A172 (cell line): ENCODE measurements at places on chromosomes 7 and 10.

DNA sequence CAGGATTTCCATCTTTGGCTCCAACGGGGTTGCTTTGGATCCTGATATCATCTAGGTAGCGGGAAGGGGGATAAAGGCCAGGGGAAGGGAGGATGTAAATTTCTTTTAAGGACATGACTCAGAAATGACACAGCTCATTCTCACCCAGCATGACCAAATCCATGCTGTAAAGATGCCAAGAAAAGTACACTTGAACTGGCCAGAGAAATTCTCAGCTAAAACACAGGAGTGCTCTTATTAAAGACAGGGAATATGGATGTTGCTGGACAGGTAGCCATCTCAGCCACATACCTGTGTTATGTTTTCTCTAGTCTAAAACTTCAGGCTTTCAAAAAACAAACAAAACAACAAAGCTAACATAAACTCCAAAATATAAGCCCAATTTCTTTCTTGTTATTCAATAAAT lies 68.3 kb downstream of the NAMPT start:
- peak; percentile 96 for DNase-seq

GRCh38 chr7:74304550-74304949 lies 15.3 kb downstream of the CLIP2 start:
- no peak for DNase-seq

- peak; percentile 79 for DNase-seq
These were observed 34.1 kb downstream of the NET1 start for GRCh38 chr10:5446390-5446926.

DNA sequence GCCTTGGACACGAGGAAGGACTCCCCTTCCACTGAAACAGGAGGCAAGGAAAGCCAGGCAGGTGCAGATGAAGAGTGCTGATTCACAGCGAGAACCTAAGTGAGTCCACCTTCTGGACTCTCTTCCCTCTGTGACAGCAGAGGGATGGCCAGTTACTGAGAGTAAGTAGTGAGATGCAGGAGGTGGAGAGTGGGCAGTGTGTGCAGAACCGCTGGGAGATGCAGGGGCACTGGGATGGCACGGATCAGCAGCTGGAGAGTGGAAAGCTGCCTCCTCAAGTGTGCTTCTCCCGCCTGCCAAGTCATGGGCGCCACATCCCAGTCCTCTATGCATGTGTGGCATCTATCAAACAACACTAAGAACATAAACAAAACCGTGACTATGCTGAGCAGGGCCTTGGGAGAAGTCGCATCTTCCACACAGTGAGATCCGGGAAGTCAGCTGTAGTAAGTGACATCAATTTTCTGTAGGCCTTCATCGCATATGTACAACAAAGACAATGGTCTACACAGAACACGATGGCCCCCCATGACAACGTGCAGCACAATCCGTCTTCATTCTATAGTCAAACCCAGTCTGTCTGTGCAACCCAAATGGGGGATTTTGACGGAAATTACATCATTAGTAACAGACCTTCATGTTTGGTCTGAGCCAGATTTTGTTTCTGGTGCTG lies 217.4 kb upstream of the KLF14 start:
- DNase-seq, result no peak

DNA sequence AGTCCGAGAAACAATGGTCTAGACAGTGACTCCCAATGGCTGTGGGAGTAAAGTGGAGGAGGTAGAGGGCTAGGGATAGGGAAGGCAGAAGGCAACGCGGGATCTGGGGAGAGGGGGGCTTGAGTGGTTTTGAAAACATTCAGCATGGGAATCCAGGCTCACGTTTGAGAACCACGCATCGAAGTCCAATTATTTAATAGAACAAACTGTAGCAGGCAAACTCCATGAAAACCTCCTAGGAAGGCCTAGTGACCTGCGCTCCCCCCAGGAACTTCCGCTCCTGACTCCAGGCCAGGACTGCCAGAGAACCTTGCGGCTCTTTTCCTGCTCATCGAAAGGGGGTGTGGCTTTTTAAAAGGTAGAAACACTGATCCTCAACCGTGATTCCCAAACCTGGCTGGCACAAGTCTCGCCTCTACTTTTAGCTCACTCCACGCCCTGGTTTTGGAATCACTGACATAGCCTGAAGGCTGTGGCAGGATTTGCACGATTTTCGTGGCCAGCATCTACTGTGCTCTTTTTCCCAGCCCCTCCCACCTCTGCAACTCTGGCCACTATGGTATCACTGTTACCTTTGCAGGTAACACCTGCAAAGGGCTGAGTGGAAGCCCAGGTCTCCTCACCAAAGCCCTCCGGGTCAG lies 43.4 kb downstream of the MYOF start:
- no peak for DNase-seq

- DNase-seq, result no peak
These were observed 33.5 kb upstream of the SFRP5 start for GRCh38 chr10:97805096-97805884.

DNA sequence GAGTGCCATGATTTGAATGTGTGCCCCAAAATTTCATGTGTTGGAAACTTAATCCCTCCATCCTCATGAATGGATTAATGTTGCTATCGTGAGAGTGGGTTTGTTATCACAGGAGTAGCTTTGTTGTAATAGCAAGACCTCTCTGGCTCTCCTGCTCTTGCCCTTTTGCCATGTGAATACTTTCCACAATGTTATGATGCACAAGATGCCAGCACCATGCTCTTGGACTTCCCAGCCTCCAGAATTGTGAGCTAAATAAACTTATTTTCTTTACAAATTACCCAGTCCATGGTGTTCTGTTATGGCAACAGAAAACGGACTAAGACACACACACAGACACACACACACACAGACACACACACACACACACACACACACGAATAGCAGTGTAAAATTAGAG lies 51.3 kb upstream of the TM9SF3 start:
- DNase-seq, result no peak

DNA sequence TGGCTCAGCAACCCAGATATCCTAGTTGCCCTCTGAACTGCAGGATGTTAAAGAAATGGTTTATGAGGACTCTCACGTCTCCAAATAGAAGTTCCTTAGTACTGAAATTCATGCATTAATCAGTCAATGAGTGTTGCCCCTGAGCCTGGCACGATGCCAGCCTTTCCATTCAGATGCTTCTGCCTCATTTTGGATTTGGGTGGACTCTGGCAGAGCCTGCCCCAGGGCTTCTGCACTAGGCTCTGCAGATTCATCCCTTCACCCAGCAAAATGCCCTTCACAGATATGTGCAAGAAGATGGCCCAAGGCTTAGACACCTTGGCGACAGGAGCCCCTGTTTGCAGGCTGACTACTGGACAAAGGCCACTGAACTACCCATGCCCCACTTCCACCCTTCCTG lies 747.8 kb downstream of the GRID1 start:
- DNase-seq, result no peak

DNA sequence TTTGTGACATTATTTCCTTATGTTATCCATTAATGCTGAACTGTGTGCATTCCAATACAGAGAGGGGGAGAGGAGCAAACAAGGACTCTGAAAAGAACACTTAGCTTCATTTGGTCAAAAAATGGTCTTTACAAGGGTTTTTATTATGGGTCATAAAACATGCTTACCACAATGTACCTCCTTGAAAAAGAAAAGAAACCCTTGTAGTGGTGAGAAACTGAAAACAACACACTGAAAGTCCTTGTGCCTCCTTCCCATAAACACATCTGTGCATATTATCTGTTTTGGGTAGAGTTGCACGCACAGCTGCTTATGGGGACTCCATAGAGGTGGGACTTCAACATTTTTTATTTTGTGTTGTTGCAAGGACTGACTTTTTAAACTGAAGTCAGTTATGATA lies 98.7 kb downstream of the CDK6 start:
- DNase-seq, result no peak

DNA sequence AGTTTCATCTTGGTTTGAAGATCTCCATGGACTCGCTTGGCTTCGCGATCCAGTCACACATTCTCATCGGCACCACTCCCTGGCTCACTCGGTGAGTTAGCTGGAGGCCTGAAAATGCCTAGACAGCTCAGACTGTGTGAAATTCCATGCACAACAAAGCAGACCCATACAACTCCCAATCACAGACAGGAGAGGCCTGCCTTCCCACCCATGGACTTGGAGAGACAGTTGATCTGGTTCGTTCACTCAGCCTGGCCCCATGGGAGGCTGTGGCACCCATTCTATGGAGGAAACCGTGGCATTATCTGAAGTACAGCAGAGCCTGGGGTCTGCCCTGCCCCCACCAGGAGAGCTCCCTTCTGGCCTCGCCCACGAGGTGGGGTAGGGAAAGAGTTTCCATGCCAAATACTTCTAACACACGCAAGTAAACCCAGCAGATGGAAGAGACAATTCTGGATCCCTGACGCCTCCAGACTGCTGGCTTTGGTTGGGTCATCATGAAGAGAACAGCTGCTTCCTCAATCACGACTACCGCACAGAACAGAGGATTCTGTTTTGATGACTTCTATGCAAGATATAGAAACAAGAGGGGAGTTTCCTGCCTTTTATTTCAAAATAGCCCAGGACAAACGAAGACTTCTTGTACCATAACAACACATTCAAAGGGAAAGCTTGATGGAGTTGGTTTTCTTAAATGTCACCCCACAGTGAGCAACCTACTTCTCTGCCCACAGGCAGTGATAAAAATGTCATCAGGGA lies 15.9 kb downstream of the FAM53B start:
- no peak for DNase-seq

DNA sequence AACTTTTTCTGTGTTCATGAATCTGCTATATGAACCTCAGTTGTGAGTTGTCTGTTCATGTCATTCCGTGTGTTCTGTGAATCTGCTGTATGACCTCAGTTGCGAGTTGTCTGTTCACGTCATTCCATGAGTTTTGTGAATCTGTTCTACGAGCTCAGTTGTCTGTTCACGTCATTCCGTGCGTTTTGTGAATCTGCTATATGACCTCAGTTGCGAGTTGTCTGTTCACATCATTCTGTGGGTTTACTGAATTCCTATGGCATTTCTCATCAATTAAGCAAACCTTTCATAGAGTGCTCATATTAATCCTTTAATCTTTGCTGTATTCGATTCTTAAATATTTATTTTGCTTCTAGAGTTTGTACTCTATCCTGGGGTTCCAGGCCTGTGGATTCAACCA lies 150.6 kb downstream of the DIP2C start:
- DNase-seq, result no peak

- DNase-seq, result no peak
These were observed 346.9 kb downstream of the RNLS start for GRCh38 chr10:88236121-88236743.

DNA sequence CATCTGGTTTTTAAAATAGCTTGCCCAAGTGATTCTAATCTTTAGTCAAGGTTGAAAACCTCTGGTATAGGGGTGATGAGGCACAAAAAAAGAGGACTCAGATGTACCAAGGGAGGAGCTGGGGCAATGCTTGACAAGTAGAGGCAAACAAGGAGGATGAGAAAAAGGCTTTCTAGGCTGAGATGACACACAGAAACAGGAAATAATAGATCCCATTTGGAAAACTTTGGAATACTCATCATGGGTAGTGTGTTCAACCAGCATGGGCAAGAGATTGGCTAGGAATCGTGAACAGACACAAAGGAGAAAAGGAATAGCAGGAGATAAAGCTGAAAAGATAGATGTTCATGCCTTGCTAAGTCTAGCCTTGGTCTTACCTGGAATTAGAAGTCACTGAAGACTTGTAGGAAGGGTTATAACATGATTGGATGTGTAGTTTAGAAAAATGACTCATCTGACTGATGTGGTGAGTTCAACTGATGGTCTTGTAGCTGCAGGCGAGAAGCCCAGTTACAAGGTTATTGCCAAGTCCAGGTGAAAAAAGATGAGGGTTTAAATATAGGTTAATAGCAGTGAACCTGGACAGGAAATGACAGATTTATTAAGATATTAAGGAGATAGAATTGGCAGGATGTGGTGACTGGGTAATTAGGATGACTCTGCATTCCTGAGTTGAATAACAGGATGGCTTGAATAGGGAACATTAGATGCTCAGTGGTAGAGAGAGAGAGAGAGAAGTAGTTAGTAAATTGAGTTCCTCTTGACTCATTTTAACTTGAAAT lies 214.0 kb upstream of the LRGUK start:
- DNase-seq, result peak; percentile 61

DNA sequence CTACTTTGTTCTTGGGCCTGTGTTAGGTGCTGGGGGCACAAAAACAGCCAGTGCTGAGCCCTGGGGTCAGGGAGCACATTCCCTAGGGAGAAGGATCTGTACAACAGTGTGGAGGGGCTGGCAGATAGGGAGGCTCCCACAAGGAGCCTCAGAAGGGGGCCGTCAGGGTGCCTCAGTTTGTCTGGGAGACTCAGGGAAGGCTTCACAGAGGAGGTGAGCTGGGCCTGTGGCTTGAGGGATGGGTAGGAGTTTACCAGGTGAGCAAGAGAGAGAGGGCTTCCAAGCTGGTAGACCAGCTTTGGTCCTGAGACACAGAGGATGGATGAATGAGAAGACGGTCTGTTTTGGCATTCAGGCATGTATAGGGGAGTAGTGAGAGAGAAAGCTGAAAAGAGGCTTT lies 52.1 kb downstream of the CAMK1D start:
- DNase-seq, result no peak

DNA sequence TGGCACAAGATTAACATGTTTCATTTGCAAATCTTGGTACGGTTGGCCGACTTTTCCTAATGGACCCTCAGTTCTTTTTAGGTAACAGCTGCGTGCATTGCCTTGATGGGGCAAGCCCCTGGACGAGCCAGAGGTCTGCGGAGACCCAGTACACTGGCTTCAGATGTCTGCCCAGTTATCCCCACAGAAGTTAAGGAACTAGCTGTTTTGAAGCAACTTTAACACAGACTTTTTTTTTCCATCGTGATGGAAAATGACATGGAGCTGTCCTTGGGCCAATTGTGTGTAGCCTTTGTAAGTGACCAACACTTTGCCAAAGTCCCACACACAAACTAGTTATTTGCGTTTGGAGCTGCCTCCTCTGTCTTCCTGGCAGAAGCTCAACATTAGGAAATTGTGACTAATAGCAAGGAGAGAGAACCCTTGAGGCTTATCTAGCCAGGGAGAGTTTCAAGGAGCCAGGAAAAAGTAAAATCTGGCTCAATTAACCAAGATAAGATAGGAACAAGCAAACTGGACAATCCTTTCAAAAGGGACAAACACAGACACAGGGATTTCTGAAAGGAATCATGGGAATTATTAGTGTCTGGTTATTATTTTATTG lies 99.6 kb upstream of the BMPER start:
- DNase-seq, result peak; percentile 60

GRCh38 chr10:62637249-62638061 lies 167.1 kb upstream of the ADO start:
- peak; percentile 20 for DNase-seq

- no peak for DNase-seq
These were observed 3.5 kb upstream of the GRID1 start for GRCh38 chr10:86370006-86370585.

GRCh38 chr10:113865901-113866300 lies 11.4 kb downstream of the NHLRC2 start:
- no peak for DNase-seq
